Stimulated activated CD4-positive, alpha-beta T cell treated with anti-CD3 and anti-CD28 coated beads, Interleukin-2, amount 100 ng/mL, for 4 hours (primary cell): ENCODE measurements at places on chromosomes 1 and 21.

GRCh38 chr1:69269491-69269890 is 298.2 kb upstream of the LRRC7 start:
- no peak for DNase-seq

DNA sequence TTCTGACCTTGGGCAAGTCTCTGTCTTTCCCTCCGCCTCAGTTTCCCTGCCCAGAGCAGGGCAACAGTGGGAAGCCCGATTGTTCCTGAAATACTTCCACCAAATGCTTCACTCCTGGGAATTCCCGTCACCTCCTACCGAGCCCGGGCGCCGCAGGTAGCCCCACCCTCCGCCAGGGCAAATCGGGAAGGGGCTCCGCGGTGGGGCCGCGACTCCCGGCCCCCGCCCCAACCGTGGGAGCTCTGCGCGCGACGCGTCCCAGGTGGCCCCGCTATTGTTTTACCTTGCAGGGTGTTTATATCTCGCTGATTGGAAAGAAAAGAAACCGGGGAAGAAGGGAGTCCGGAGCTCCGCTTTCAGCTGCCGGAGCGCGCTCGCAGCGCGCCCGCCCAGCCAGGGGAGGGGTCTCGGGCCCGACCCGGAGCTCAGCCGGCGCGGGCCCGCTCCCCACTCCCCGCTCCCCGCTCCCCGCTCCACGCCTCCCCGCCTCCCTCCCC is 407 bp downstream of the IGSF3 start:
- no peak for DNase-seq

- no peak for DNase-seq
Measured at GRCh38 chr1:189656628-189657530, 820.8 kb downstream of the BRINP3 start.

DNA sequence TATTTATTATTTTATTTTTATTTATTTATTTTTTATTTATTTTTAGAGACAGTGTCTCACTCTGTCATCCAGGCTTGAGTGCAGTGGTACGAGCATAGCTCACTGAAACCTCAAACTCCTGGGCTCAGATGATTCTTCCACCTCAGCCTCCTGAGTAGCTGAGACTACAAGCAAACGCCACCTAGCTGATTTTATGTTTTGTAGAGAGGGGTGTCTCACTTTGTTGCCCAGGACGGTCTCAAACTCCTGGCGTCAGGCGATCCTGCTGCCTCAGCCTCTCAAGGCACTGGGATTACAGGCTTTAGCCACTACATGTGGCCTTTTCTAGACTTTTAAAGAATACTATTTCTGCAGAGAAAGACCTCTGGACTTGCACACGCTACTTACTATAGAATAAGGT is 61.3 kb upstream of the C1orf53 start:
- no peak for DNase-seq

DNA sequence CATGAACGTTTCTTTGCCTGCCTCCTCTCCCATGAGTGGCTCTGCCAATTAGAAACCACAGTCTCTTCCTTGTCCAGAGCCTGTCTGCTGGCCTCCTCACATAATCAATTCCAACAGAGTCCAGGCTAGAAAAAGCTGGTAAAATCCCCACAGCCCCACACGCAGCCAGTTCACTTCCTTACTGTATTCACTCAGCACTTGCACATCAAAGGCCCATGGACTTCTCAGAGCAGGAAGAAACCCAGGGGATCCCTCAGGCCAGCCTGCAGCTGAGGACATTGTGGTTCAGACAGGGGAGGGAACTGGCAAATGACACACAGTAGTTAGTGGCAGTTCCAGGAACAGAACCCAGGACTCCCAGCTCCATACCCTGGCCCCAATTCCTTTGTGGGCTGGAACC is 171.6 kb upstream of the EDN2 start:
- DNase-seq: no peak

GRCh38 chr1:970242-970972 is 4.1 kb downstream of the PLEKHN1 start:
- DNase-seq: no peak

GRCh38 chr1:192376374-192376773 is 59.6 kb downstream of the RGS21 start:
- DNase-seq: no peak

DNA sequence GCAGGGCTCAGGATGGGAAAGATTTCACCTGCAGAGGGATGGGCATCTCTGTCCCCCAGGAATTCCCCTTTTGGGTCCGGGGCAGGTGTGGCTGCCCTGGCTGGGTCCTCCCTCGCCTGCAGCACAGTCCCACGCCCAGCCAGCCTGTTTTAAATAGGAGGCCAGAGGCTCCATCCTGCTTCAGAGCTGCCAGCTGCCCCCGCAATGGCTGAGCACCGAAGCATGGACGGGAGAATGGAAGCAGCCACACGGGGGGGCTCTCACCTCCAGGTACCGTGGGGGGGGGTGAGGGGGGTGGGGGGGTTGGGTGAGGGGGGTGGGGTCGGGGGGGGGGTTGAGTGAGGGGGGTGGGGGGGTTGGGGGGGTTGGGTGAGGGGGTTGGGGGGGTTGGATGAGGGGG is 3.6 kb downstream of the SCNN1D start:
- DNase-seq: no peak
